SIG-M5 (cell line): ENCODE measurements at places on chromosomes 4 and X.

- no peak for DNase-seq
Observed at GRCh38 chrX:33171041-33171440, 40.3 kb downstream of the DMD start.

- no peak for DNase-seq
Observed at GRCh38 chrX:22666441-22666840, 333.3 kb upstream of the DDX53 start.

DNA sequence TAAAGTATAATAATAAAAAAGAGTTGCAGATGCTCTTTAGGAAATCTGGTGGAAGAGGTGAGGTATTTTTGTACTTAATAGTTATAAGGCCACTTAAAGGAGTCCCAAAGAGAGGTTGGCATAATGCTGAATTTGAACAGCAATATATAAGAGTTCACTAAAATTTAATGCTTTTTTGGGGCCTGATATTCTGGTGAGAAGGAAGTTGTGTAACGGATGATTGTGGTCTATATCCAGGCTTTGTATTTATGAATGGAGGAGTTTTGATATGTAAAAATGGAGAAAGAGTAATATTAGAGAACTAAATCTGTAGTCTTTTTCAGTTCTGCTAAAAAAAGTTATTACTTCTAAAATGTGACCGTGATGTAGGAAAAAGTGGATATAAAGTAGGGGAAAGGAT is 20.4 kb downstream of the BMP2K start:
- DNase-seq: no peak

DNA sequence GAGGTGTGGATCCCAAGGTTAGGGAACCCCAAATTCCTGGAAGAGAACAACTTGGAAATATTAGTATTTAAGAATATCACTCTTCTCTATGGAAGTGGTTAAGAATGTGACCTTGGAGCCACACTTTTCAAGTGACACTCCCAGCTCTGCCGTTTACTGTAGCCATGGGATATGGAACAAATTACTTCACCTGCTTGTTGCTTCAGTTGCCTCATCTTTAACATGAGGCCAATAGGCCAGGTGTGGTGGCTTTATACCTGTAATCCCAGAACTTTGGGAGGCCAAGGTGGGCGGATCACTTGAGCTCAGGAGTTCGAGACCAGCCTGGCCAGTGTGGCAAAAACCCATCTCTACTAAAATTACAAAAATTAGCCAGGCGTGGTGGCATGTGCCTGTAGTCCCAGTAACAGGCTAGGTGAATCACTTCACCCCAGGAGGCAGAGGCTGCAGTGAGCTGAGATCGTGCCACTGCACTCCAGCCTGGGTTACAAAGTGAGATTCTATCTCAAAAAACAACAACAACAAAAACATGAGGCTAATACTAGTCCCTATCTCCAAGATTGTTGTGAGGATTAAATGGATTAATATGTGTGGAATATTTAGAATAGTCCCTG is 13.0 kb downstream of the IL13RA1 start:
- no peak for DNase-seq

DNA sequence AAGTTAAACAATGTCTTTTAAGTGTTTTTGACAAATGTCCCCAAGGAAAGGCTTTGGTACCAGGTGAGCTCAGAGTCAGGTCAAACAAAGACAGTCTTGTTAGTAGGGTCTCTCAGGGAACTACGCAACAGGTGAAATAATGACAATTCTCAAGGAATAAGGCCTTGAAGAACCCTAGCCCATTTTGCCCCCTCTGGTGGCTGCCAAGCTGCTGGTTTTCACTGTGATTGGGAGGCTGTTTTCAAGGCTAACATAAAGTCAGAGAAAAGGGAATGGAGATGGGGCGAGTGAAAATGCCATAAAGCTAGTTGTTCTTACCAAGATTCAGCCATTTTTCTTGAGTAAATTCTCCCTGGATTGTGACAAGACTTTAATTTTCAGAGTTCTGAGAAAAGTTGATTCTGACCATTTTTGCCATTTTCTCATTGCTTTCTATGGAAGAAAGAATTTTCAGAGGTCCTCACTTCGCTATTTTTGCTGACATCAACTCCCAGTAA is 58.7 kb downstream of the RWDD4 start:
- no peak for DNase-seq

- no peak for DNase-seq
Observed at GRCh38 chrX:96102997-96103396, 581.6 kb upstream of the DIAPH2 start.

- no peak for DNase-seq
Observed at GRCh38 chr4:156779042-156779441, 192.6 kb downstream of the PDGFC start.

- DNase-seq: no peak
Observed at GRCh38 chr4:80138551-80139538, 58.5 kb upstream of the PRDM8 start.

- DNase-seq: no peak
Observed at GRCh38 chrX:68942104-68942503, 113.3 kb downstream of the EFNB1 start.

DNA sequence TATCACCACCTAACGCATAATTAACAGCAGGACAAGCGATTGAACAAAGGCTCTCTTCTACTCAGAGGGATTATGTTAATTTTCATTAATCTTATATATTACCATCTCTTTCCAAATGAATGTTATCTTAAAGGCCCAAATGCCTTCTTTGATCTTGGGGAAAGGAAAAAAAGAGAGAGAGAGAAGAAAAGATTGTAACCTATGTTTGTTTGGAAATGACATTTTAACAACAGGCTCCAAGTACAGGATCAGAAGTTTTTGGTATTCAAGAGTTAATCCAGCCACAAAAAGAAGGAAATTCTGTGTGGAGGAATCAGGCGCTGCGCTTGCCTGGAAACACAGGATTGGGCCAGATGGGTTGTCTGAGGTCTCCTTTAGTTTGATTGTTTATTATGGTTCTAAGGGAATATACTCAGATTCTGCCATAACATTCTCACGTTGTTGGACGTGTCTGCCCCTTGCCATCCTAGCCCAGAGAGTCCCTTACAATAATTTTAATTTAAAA is 100.7 kb upstream of the STX18 start:
- no peak for DNase-seq

- DNase-seq: no peak
Observed at GRCh38 chr4:107931775-107932321, 499 bp downstream of the CYP2U1 start.

DNA sequence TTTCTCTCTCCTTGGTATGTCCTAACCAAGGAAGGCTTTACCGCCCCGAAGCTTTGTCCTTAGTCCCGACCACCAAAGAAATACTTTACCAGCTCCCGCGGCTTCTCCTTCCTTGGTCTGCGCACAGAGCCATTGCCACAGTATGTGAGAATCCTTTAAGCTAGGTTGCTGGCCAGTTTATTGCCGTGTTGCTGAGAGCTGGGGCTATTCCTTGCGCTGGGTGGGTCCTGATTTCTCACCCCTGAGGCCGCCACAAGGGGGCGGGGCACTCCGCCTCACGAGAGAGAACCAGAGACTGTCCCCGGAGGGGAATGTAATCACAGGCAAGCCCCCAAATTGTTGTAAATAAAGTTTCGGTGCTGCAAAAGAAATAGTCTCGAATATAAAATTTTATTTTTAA is 331.0 kb upstream of the PCDH10 start:
- no peak for DNase-seq

DNA sequence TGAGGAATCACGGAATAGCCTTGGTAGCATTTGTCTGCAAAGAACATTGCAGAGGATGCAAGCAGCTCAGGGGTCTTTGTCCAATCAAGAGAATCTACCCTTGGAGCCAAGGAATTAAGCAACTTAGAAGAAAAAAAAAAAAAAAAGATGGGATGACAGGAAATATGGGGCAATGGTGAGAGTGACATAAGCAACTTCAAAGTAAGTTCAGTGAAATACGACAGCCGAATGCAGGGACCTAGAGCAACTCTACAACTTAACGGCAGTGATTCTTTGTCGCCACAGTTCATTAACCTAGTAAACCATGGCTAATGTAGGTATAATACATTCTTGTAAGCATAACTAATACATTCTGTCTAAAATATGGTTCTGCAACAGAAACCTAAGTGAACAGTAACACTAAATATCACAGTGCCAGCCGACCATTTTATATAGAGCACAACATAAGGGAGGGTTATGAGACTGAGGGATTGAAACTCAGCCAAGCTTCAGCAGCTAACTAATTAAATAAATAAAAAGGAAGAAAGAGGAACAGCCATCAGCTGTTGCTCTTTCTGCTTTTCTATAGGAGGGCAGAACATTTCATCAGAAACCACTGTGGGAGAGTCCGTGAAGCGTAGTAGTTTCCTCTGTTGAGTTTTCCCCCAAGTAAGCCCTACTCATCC is 74.7 kb downstream of the PPARGC1A start:
- no peak for DNase-seq

DNA sequence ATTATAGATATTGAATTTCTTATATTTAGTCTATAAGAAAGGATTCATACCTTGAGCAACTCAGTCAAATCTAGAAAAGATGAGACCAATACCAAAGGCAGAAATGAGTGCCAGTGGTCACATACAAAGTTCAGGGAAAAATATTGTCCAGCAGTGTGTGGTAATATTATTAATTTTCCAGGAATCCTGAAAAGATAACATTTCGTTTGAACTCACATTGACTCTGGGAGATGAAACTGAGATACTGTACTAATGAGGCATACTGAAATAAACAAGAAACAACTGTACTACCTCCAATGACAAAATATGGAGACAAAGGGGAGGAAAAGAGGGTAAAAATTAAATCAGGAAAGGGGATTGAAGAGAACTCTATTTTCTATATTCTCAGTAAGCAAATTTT is 212.4 kb downstream of the TRAM1L1 start:
- DNase-seq: no peak

DNA sequence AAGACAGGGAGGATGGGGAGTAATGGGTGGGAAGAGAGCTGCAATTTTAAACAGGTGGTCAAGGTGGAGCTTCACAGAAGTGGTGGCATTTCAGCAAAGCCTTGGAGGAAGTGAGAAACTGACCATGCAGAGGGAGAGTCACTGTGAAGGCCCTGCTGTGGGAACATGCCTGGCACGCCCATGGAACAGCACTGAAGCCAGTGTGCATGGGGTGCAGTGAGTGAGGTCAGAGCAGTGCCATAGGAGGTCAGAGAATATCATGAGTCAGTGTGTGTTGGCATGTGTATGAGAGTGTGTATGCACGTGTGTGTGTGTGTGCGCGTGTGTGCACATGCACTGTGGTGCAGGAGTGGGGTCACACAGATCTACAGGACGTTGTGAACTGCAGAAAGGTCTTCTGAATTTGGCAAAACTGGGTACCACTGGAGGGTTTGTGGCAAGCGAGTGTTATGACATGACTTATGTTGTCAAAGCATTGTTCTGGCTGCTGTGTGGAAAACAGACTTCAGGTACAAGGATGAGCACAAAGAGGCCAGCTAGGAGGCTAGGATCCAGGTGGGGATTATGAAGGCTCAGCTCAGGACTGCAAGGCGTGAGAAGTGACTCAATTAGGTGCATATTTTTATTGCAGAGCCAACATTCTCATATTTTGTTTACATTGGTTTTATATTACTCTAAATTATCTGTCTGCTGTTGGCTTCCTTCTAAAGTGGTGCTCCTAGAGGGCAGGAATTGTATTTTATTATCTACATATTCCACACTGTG is 34.0 kb downstream of the ZNF827 start:
- DNase-seq: no peak

DNA sequence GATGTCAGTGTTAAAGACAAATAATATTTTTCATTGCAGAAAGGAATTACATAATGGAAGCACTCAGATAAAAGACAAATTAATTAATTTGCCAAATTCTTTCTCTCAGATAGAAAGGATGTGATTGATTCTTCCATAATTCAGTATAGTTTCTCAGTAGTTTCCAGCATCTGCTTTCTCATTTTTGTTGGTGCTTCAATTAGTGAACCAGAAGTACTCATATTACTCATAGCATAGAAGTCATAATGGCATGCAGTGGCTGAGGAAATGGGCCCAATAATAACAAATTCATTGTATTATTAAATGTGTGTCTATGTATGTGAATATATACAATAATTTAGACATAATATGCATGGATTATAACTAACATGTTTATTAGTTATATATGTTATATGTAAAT is 393.3 kb upstream of the TRAM1L1 start:
- no peak for DNase-seq

DNA sequence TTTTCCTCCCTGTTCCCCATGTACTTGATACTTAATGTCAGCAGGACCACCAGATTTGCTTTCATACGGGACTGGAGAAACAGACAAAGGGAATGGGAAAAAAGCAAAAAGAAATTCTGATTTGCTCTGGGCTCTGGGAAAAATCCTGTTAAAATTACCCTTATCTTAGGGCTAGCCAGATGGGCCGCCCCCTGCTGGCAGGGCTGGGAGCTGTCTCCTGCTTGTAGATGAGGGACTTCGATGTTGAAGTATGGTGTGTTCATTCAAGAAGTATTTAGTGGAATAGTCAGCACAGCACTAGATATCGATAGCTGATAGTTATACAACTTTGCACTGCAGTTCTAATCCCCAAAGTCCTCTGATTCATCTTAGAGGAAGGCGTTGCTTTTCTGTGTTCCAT is 45.8 kb downstream of the BCORL1 start:
- DNase-seq: no peak

- DNase-seq: no peak
Observed at GRCh38 chr4:110953898-110954297, 331.0 kb upstream of the PITX2 start.

DNA sequence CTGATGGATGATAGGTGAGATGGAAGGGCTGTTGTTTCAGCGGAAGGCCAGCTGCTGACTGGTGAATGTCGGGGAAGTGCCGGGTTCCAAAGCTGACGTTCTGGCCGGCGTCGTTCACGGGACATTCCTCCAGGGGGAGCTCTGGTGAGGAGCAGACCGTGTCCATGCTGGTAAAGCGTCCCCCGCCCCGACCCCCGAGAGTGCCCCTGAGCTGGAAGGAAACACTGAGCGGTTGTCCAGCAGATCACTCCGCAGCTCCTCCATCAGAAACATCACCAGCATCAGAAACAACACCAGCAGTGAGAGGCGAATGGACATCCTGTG is 18.6 kb upstream of the ADRA2C start:
- no peak for DNase-seq
